ENCODE measurements at places on chromosomes 5 and 9.

- DNase-seq, result no peak
These were observed 35.2 kb downstream of the MRPS27 start for GRCh38 chr5:72284559-72285423.

DNA sequence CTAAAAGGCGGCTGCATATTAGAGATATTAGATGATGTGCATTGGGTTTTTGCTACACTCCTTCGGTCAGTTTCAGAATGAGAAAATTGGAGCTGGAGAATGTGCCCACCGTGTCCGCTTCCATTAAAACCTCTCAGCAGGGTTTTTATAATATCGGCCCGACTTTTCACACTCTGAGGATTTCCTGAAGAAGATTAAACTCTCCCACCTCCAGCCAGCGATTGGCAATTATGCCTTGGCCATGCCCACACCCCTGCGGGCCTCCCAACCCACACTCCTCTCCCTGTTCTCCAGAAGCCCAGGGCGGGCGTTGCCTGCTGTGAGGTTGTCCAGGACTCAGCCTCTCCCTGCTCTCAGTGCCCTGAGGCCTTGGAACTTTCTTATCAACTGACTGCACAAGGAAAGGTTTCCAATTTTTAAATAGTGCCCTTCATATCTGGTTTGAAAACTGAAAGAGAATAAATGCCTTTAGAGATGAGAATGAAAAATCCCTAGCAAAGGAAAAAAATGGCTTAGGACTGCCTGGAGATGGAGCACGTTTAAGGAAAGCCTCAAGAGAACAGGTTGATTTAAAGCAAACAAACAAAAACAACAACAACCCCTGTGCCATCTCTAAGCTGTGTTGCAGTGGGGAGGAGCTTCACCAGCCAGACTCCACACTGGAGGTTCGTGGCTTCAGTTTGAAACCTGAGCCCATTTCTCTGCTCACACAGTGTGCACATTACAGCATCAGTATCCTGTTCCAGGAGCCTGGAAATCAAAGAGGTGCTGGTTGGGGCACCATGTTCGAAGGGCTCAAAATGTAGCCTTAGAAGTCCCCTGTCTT lies 292.9 kb downstream of the NSG2 start:
- DNase-seq, result no peak

- no peak for DNase-seq
These were observed 789 bp downstream of the COL27A1 start for GRCh38 chr9:114155995-114156656.

- no peak for DNase-seq
These were observed 50.5 kb upstream of the RFX3 start for GRCh38 chr9:3576328-3576727.

DNA sequence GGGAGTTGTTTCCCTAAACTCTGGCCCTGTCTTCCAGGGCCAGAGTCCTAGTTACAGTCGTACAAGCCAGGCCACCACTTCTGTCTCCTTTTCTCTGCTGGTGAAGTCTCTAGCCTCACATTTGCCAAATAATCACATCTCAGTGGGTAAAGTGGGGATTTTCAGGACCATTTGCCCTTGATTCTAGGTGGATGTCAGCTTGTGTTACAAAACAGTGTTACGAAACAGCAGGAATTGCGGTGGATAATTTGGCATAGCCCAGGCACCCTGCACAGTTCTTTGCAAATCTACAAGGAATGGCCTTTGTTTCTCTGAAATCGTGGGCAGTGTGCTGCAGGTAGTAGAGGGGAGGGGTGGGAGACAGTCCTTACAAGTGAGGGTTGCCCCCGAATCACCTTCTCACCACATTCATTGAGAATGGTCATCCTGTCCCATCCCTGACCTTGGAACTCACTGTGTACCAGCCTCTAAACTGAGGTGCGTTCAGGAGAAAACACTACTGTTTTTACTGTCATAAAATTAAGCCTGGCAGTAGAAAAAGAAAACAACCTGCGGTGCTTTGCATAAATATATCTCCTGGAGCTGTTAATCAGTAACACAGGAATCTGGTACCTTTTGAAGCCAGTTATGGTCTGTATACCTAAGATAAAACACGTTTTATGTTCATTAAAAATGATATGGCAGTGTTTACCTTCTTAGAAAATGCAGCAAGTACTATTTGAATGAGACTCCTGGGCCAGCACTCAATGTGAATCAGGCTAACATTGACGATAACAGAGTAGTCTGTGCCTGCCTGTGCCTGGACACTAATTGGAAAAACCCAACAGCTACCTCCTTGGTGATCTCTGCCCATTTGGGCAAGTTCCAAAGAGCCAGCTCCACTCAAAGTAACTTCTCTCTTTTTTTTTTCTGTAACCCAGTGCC lies 44.3 kb downstream of the CYSTM1 start:
- DNase-seq, result no peak

- no peak for DNase-seq
These were observed 10.4 kb downstream of the CD74 start for GRCh38 chr5:150402229-150402773.

GRCh38 chr5:177133853-177134696 lies 502 bp downstream of the NSD1 start:
- DNase-seq, result no peak

GRCh38 chr9:31023847-31024246 lies 1360.6 kb upstream of the ACO1 start:
- no peak for DNase-seq

GRCh38 chr9:121239071-121239470 lies 28.9 kb upstream of the GSN start:
- no peak for DNase-seq
